Activated naive CD8-positive, alpha-beta T cell treated with anti-CD3 and anti-CD28 coated beads, Interleukin-2, amount 50 U/mL, for 24 hours (primary cell): ENCODE measurements at places on chromosomes 7 and 10.
A peak's percentile ranks its signal among the peaks of the same experiment; 100 is the strongest.

- H3K27ac ChIP-seq, result no peak overlapping the region
- H3K4me1 ChIP-seq, result no peaks in the 10 kb centered on the region
- no peak overlapping the region for H3K4me3 ChIP-seq
- no peaks in the 10 kb centered on the region for H3K36me3 ChIP-seq
These were observed 175.8 kb upstream of the SORCS1 start for GRCh38 chr10:107340326-107340725.

DNA sequence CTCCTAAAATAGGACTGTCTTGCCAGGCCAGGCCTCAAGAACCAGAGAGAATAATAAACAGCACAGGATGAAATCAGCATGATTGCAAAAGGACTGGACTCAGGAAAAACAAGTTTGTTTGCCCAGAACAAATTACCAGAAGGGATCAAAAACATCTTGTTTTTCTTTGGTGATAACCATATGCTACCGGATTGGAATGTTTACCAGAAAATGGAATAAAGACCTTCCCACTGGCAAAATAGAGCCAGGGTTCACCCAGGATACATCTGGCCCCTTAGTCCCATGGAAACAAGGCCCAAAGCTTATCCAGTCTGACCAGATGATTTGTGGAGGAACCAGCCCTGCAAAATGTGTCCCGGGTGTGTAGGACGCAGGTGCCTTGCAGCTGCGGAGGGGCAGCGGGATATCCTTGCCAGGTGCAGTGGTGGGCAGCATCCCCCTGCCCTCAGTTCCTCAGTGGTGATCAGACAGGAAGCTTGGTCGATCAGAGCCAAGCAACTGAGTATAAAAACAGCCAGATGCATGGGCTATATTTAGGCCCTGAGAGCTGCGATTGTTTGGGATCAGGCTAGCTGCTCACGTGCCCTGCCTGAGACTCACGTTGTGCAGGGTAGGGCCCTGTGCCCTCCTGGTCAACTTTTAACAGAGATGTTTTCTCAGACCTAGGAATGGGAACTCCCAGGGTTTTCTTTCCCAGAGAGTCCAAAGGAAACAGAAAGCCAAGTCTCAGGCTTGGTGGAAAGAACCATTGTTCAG is 4.6 kb upstream of the ZNF22 start:
- H3K36me3 ChIP-seq, result peaks cover 5% of the 10 kb centered on the region
- no peak overlapping the region for H3K4me3 ChIP-seq
- H3K27ac ChIP-seq, result no peak overlapping the region
- peaks cover 28% of the 10 kb centered on the region for H3K4me1 ChIP-seq

DNA sequence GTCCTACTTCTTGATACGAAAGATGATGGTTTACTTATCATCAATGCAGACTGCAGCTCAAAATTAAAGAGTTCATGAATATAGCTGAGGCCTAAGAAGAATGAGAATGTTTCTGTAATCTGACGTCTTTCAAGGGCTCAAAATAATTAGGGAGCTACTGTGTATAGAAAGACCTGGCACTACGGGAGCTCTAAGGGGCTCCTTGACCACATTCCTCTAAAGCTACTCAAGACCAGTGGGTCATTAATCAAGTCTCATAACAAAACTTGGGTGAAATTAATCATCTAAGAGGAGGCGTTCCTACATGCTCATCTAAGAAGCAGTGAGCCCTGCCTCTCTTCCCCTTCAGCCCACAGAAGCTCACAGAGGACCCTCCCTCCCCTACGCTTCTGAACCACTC is 863.8 kb upstream of the AUTS2 start:
- no peaks in the 10 kb centered on the region for H3K4me1 ChIP-seq
- H3K4me3 ChIP-seq, result no peak overlapping the region
- no peak overlapping the region for H3K27ac ChIP-seq

DNA sequence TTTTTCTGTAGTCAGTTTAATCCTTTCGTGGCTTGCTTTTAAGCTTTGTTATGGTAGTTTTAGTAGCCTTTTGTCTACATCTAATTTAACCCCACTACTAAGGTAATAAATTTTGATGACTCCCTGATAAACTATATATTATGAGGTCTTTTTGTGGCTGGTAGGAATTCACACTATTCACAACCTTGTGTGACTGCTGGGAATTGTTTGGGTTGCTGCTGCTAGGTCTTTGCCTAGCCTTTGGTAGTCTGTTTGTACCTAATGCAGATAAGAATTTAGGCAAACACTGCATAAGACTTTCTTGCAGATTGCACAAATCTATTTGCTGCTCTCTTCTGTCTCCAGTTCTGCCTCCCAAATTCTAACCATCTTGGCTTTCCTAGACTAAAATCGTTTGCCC is 58.3 kb downstream of the SHOC2 start:
- peaks cover 39% of the 10 kb centered on the region for H3K4me1 ChIP-seq
- DNase-seq, result no peak
- no peak overlapping the region for H3K27ac ChIP-seq
- H3K4me3 ChIP-seq, result no peak overlapping the region

- H3K4me1 ChIP-seq, result peaks cover 16% of the 10 kb centered on the region
- no peak for DNase-seq
- H3K36me3 ChIP-seq, result no peaks in the 10 kb centered on the region
- peak overlapping the region; percentile 52 for H3K4me3 ChIP-seq
- no peak overlapping the region for H3K27ac ChIP-seq
- H3K27me3 ChIP-seq, result peaks cover 63% of the 10 kb centered on the region
These were observed 1.9 kb downstream of the TET1 start for GRCh38 chr10:68561865-68562649.

DNA sequence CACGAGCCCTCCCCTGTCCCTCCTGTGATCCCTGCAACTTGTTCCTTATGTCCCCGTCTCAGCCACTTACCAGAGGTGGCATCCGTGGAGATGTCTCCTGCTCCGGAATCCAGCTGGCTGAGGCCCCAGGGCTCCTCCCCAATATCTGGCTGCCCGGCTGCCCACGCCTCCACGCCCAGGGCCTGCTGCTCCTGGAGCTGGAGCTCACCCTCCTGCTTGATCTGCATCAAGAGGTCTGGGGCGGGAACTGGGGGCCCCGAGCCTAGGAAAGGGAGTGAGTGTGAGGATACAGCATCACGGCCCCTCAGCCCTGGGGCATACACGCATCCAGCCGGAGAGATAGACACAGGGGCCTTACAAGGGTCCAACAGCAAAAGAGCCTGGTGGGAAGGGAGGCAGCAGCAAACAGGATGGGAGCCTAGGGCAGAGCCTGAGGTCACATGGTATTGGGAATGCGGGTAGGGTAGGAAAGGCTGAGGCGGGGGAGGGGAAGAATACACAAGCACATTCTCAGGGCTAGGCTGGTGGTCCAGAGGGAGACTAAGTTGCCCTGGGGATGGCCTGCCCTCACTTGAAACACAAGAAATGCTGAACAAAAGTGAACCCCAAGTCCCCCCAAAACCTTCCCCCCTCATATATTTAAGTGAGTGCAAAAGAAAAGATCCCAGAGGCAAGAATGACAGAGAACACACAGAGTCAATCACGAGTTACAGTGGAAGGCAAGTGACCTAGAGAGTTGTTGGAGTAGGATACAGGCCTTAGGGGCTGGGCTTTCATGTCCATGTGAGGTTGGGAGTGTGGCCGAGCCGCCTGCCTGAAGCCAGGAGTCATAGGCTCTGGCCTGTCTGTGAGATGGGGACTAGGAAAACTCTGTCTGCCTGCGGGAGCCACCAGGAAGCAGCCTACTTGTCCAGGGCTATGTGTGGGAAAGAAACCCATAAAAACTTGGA is 16.9 kb upstream of the ZNF777 start:
- no peak overlapping the region for H3K27ac ChIP-seq
- H3K4me3 ChIP-seq, result no peak overlapping the region
- H3K27me3 ChIP-seq, result no peaks in the 10 kb centered on the region
- H3K4me1 ChIP-seq, result no peaks in the 10 kb centered on the region

- no peak overlapping the region for H3K4me3 ChIP-seq
- H3K27me3 ChIP-seq, result no peaks in the 10 kb centered on the region
- DNase-seq, result no peak
- H3K36me3 ChIP-seq, result no peaks in the 10 kb centered on the region
- no peak overlapping the region for H3K27ac ChIP-seq
These were observed 260.1 kb downstream of the BMPER start for GRCh38 chr7:34165466-34165865.

GRCh38 chr7:138243430-138243829 is 167.2 kb downstream of the AKR1D1 start:
- no peak overlapping the region for H3K27ac ChIP-seq
- no peak for DNase-seq
- H3K27me3 ChIP-seq, result peaks cover 4% of the 10 kb centered on the region
- no peaks in the 10 kb centered on the region for H3K36me3 ChIP-seq
- no peaks in the 10 kb centered on the region for H3K4me1 ChIP-seq

GRCh38 chr10:18313626-18314025 is 173.4 kb downstream of the CACNB2 start:
- no peaks in the 10 kb centered on the region for H3K4me1 ChIP-seq
- DNase-seq, result no peak
- H3K4me3 ChIP-seq, result no peak overlapping the region

DNA sequence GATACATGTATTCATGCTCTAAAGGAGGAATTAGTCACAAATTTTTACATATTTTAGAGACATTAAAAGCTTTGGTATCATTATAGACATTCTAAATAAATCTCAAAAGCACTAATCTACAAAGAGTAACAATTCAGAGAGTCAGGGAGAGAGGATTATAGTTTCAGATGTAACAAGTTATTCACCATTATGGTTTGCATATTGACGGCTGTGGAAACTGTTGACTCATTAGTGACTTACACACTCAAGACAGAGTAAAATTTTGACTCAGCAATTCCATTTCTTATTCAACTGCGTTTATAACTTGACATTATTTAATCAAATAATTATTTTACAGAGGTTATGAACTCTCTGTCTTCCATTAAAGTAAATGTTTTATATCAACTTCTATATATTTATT is 95.4 kb upstream of the SEMA3C start:
- no peaks in the 10 kb centered on the region for H3K4me1 ChIP-seq
- DNase-seq, result no peak
- no peaks in the 10 kb centered on the region for H3K27me3 ChIP-seq
- H3K27ac ChIP-seq, result no peak overlapping the region
- H3K4me3 ChIP-seq, result no peak overlapping the region

DNA sequence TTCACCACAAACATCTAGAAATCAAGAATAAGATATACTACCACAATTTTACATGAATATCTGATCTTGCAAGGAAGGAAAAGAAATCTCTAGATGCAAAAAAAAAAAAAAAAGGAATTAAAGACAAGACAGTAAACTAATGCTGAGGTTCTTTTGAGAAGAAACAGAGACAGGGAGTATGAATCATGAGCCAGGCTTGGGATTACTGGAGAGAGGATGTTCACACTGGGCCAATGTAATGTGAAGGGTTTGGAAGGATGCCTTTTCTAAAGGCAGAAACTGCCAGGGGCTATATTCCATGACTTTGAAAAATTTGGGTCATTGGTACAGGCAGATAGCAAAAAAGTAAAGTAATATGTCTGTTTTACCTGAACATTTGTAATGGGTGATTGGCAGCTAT is 573.0 kb upstream of the IGFBP3 start:
- no peaks in the 10 kb centered on the region for H3K36me3 ChIP-seq
- H3K27ac ChIP-seq, result no peak overlapping the region
- no peaks in the 10 kb centered on the region for H3K4me1 ChIP-seq
- no peak for DNase-seq
- H3K27me3 ChIP-seq, result no peaks in the 10 kb centered on the region

DNA sequence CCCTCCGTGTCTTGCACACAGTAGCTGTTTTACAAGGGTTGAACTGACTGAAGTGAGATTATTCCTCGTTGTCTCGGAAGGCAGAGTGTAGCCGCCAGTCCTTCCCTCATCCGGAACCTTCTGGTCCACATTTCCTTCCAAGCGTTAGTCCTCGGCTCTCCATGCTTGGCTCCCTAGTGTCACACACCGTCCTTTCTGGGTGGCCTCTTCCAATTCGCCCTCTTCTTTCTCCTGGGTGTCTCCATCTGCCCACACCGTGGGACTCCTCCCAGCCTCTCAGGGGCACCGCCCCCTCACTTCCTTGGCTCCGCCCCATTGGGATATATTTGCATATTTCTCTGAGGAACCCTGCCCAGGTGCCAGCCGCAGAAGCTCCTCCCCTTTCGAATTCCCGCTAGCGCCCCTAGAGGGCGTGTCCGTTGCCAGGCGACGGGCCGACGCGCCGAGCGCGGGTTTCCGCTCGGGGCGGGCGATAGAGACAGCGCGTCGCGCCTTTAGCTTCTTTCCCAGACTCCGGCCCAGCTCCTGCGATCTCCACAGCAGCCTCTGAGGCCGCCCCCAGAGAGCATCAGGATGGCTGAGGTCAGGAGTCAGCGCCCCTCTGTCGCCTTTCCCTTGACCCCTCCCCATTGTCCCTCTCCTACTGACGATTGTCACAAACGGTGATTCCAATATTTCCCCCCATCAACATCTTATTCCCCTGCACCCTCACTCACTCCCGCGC is at the start of gene CFAP58:
Gene CFAP58, plus strand, starts transcription at position 509 of the 724 bp plus-strand sequence. Its CDS starts 65 bp downstream, at position 574.
- H3K27me3 ChIP-seq, result no peaks in the 10 kb centered on the region
- H3K4me1 ChIP-seq, result peaks cover 2% of the 10 kb centered on the region
- peak within 1 kb of the TSS; percentile 57 for H3K27ac ChIP-seq
- peak; percentile 91 for DNase-seq

- no peak for DNase-seq
- H3K4me3 ChIP-seq, result no peak overlapping the region
- no peaks in the 10 kb centered on the region for H3K36me3 ChIP-seq
- no peaks in the 10 kb centered on the region for H3K27me3 ChIP-seq
- no peak overlapping the region for H3K27ac ChIP-seq
These were observed 46.1 kb downstream of the EBF3 start for GRCh38 chr10:129917936-129918335.

DNA sequence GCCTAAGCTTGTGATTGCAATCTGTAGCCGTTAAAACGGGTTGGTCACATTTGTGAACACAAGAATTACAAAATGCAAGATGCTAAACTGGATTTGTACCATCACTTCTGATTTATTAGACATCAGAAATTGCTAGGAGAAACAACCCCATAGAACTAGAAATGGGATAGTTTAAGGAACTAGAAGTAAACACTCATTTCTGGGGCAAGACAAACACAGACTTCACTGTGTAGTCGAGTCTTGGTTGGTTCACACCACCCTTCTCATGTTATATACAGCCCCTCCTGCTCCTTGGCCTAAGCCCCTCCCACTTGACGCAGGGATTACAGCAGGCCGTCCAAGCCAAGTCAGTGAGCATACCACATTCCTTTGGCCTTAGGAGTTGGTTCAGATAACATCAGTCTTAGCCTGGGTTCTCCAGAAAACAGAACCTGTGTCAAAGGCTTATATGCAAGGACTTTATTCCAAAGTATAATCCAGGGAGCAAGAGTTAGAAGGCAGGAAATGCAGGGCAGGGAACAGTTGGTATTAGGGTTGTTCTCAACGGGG is 2.0 kb upstream of the NRAP start:
- H3K4me3 ChIP-seq, result no peak overlapping the region
- no peaks in the 10 kb centered on the region for H3K36me3 ChIP-seq
- H3K4me1 ChIP-seq, result peaks cover 8% of the 10 kb centered on the region
- H3K27ac ChIP-seq, result no peak overlapping the region
- DNase-seq, result no peak

- no peaks in the 10 kb centered on the region for H3K27me3 ChIP-seq
- no peak overlapping the region for H3K27ac ChIP-seq
- peaks cover 28% of the 10 kb centered on the region for H3K4me1 ChIP-seq
- peaks cover 37% of the 10 kb centered on the region for H3K36me3 ChIP-seq
These were observed 29.4 kb downstream of the ZRANB1 start for GRCh38 chr10:124971276-124971675.

GRCh38 chr7:147415991-147416390 is 1174.6 kb upstream of the C7orf33 start:
- H3K27me3 ChIP-seq, result no peaks in the 10 kb centered on the region
- H3K4me3 ChIP-seq, result no peak overlapping the region
- H3K36me3 ChIP-seq, result no peaks in the 10 kb centered on the region
- H3K4me1 ChIP-seq, result no peaks in the 10 kb centered on the region
- no peak overlapping the region for H3K27ac ChIP-seq

GRCh38 chr7:114922652-114923402 is 933 bp downstream of the MDFIC start:
- peaks cover 67% of the 10 kb centered on the region for H3K4me1 ChIP-seq
- peak; percentile 42 for DNase-seq
- H3K36me3 ChIP-seq, result peaks cover 22% of the 10 kb centered on the region
- H3K27ac ChIP-seq, result peak overlapping the region; percentile 95
- peak overlapping the region; percentile 95 for H3K4me3 ChIP-seq
- H3K27me3 ChIP-seq, result no peaks in the 10 kb centered on the region
